GM12891 (cell line): ENCODE measurements at places on chromosomes 2 and 18.

DNA sequence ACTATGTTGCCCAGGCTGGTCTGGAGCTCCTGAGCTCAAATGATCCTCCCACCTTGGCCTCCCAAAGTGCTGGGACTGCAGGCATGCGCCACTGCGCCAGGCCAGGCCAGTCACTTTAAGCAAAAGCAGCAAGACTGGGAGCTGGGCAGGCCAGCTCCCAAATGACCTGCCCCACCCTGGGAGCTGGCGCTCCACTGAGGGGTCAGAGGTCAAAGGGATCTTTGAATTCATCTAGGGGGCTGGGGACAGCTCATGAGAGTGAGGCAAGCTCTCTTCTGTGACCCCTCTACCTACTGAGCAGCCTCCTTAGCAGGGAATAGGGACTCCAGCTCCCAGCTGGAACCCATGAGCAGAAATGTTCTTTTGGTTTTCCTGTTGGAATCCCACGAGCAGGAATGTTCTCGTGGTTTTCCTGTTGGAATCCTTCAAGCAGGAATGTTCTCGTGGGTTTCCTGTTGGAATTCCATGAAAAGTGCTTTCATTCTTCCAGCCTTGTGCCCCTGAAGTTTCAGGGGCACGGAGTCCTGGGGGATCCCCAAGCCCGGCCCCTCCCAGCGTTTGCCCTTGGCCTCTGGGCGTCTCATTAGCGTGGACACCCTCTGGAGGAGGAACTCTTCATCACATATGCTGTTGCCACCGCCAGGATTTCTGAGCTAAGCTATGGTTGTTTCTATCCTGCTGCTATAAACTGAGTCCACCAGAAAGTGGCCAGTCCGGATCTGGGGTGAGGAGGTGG is 162.0 kb upstream of the HAAO start:
- DNase-seq: no peak

GRCh38 chr2:27291865-27292264 is 9.6 kb downstream of the TRIM54 start:
- DNase-seq: no peak

DNA sequence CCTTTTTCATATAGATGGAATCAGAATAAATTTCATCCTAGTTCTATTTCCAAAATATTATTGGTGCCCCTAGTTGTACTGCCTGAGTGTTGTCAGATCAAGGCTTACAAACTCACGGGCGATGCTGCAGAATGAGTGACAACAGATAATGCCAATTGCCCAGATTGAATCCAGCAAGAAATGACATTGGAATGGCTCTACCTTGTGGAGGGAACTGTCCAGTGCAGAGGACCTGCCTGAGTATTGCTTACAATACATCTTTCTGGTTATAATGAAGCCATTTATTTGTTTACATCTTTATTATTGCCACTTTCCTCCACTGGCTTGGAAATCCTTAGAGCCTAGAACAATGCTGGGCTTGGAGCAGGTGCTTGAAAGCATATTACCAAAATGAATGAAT is 7.8 kb upstream of the IL1R2 start:
- no peak for DNase-seq

- DNase-seq: peak; percentile 47
Observed at GRCh38 chr2:70181363-70181956, 9.4 kb downstream of the C2orf42 start.

- DNase-seq: no peak
Observed at GRCh38 chr2:54161660-54162424, 46.4 kb downstream of the ACYP2 start.

GRCh38 chr18:31154181-31154580 is 8.5 kb downstream of the DSC1 start:
- DNase-seq: no peak

- no peak for DNase-seq
Observed at GRCh38 chr2:26968001-26968400, 2.4 kb upstream of the MAPRE3 start.

- DNase-seq: no peak
Observed at GRCh38 chr2:227829337-227829736, 15.7 kb downstream of the CCL20 start.

GRCh38 chr2:139992078-139992477 is 1211.9 kb upstream of the NXPH2 start:
- DNase-seq: no peak

DNA sequence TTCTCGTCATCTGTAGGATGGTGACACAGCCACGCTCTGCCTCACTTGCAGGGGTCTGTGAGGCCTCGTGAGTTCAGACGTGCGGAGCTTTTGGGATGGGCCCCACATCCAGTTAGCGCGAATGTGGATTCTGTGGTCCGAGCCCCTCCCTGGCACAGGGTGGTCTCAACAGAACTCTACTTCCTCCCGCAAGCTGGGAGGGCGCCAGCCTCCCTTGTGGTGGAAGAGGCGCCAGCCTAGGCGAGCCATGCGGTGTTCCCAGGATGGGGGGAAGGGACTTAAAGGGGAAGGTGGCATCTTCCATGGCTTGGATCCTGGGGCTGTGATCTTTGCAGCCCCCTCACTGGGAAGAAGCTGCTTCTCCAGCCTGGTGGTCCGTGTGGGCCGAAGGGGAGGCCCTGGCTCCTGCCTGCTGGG is 1.4 kb downstream of the SNORC start:
- DNase-seq: no peak

GRCh38 chr2:16152071-16152927 is 211.9 kb downstream of the MYCN start:
- DNase-seq: no peak

- DNase-seq: no peak
Observed at GRCh38 chr2:191574232-191574631, 103.7 kb upstream of the NABP1 start.

GRCh38 chr2:122029456-122029855 is 274.0 kb downstream of the TSN start:
- no peak for DNase-seq

DNA sequence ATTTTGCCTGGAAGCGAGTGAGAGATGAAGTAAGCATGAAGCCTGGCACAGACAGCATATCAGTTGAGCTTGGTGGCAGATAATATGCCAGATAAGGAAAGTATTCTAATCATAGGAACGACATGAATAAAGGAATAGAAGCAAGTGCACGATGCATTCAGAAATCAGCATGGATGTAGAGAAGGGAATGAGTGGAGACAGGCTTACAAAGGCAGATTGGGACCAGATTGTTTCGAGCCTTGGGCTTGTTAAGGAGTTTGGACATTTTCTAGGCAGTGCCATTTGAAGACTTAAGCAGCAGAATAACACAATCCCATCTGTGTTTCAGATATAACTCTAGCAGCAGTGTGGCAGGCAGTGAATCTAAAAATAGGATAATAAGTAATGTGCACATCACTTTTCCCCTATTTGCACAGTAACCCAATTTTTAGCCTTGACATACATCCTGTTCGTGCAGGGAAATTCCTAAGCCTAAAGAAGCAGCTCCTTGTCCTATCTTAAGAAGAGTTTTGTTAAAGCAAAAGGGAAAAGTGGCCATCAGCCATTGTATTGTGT is 450.2 kb downstream of the PLCL1 start:
- DNase-seq: no peak

- DNase-seq: no peak
Observed at GRCh38 chr2:85181134-85181631, 48.0 kb downstream of the TCF7L1 start.

GRCh38 chr2:53600815-53601214 is 166.8 kb upstream of the CHAC2 start:
- no peak for DNase-seq

- DNase-seq: no peak
Observed at GRCh38 chr2:237198164-237198855, 112.6 kb downstream of the COPS8 start.

DNA sequence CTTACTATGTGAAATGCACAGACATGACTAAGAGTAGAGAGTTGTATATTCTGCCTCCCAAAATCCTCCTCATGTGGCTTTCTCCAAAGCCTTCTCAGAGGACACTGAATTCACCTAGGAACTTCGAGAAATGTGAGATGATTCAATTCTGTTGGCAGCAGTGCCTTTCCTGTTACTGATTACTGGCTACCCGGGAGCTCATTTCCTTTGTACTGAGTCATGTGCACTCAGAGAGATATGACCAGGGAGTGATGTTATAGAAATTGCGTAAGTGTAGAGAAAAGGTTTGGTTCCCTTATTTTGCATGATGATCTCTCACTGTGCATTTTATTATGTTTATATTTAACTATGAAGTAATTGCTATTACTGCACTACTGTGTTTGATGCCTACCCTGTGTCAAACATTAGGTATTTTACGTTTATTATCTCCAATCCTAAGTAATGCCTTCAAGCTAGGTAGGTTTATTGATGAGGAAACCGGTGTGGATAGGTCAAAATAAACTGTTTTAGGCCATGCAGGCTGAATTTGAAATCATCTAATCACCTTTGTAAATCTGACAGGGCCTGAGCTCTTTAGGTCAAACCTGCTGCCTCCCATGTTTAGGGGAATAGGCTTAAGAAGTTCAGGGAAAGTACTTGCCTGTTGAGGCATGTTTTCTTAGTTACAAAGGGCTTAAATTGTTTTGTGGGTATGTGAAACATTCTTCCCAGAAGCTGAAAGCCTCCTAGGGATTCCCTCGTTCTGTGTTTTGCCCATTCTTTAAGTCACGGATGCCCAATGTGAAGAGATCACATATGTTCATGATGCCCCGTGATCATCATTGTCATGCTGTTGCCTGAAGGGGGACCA is 86.8 kb downstream of the FMNL2 start:
- DNase-seq: no peak

DNA sequence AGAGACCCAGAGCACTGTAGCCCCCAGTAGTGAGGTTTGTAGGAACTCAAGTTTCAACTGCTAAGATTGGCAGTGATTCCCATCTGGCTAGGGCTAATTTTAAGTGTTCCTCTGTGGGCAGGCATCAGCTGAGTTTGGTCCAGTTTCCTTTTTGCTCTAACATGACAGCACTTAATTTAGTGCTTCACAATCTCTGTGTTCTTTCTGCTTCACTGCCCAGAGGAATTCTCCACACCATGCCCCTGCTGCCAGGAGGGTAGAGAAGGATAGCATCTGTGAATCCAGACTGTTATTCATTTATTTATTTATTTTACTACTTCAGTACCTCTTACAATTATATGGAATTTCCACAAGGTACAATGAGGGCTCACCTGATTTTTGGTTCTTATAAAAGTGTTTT is 549.9 kb upstream of the FSIP2 start:
- DNase-seq: no peak

DNA sequence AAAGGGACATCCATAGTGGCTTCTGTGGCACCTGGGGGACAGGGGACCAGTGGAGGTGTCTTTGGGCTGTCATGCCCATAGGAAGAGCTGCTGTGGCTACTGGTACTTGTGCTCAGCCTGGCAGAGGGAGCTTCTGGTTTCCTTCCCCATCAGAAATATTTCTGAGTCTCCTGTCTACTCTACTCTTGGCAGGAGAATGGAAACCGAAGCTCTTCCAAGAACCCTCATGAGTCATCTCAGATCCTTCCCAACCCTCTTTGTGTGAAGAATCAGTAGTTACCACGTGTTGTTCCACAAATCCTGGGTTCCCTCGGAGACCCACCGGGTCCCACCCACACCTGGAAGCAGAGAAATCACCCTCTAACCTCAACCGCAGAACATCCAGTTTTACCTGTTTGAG is 234.9 kb downstream of the FHOD3 start:
- no peak for DNase-seq

- DNase-seq: no peak
Observed at GRCh38 chr2:175154661-175155082, 13.3 kb downstream of the ATF2 start.

DNA sequence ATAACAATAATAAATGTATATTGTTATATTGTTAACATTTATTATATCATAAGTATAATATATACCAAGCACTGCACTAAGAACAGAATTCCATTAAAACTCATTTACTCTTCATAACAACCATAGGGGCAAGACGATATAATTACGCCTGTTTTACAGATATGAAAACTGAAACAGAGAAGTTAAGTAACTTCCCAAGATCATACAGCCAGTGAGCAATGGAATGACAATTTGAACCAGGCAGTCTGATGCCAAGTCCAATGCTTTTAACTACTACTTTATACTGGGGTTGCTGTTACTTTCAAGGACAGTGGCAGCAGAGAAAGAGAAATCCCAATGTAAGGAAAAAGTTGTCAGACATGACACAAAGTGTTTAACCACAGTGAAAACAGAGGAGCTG is 338.8 kb upstream of the ID2 start:
- no peak for DNase-seq

GRCh38 chr18:56517196-56517595 is 121.2 kb downstream of the TXNL1 start:
- DNase-seq: no peak

- no peak for DNase-seq
Observed at GRCh38 chr2:128386066-128386465, 67.4 kb upstream of the HS6ST1 start.

GRCh38 chr2:16851126-16851525 is 185.5 kb upstream of the CYRIA start:
- DNase-seq: no peak

- no peak for DNase-seq
Observed at GRCh38 chr2:11988691-11989353, 242.4 kb downstream of the LPIN1 start.
